ENCODE measurements at places on chromosomes 2 and 18.

DNA sequence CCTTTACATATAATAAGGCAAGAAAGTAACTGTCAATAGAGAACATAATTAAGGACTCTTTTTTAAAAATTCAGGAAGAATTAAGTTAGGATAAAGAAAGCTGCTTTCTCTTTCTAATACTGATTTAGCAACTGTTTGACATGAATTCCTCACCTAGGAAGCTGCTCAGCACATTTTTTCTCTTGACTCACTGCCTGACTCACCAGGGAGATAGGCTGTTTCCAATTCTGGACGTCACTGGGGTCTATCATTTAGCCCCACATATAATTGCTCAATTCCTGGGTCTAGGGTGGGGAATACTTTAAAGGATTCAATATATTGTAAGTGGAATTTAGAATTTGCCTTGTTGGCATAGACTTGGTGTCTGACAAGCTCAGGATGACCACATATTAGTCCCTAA is 50.8 kb upstream of the UGP2 start:
- DNase-seq: peak; percentile 67

- DNase-seq: no peak
Measured at GRCh38 chr2:86195808-86196387, 636 bp upstream of the IMMT start.

GRCh38 chr2:164891460-164891859 is 49.8 kb upstream of the COBLL1 start:
- no peak for DNase-seq

- no peak for DNase-seq
Measured at GRCh38 chr2:127888772-127889171, 3.0 kb upstream of the AMMECR1L start.

- no peak for DNase-seq
Measured at GRCh38 chr18:38025433-38026038, 459.9 kb upstream of the CELF4 start.

GRCh38 chr18:58682429-58683069 is 11.3 kb downstream of the MALT1 start:
- peak; percentile 64 for DNase-seq

Measured in mammary epithelial cell (primary cell).